ENCODE measurements at places on chromosomes 11 and 22.

DNA sequence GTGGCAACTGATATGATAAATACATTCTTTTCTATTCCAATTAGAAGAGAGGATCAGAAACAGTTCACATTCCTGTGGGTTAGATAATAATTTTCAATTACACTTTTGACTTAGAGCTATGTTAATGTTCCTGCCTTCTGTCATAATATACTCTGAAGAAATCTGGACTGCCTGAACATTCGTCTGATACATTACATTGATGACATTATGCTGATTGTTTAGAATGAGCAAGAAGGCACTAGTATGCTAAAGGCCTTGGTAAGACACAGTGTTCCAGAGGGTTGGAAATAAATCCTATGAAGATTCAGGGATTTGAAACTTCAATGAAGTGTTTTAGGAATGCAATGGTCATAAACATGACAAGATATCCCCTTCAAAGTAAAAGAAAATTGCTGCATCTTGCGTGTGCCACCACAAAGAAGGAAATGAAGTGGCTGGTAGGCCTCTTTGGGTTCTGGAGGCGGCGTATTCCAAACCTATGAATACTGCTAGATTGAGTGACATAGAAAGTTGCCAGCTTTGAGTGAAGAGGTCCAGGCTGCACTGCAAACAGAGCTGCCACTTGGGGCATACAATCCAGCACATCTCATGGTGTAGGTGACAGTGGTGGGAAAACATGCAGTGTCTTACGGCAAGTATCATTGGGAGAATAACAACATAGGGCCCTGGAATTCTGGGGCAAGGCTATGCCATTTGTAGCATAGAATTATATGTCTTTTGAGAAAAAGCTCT lies 21.2 kb upstream of the PDE3B start:
- no peak for DNase-seq

DNA sequence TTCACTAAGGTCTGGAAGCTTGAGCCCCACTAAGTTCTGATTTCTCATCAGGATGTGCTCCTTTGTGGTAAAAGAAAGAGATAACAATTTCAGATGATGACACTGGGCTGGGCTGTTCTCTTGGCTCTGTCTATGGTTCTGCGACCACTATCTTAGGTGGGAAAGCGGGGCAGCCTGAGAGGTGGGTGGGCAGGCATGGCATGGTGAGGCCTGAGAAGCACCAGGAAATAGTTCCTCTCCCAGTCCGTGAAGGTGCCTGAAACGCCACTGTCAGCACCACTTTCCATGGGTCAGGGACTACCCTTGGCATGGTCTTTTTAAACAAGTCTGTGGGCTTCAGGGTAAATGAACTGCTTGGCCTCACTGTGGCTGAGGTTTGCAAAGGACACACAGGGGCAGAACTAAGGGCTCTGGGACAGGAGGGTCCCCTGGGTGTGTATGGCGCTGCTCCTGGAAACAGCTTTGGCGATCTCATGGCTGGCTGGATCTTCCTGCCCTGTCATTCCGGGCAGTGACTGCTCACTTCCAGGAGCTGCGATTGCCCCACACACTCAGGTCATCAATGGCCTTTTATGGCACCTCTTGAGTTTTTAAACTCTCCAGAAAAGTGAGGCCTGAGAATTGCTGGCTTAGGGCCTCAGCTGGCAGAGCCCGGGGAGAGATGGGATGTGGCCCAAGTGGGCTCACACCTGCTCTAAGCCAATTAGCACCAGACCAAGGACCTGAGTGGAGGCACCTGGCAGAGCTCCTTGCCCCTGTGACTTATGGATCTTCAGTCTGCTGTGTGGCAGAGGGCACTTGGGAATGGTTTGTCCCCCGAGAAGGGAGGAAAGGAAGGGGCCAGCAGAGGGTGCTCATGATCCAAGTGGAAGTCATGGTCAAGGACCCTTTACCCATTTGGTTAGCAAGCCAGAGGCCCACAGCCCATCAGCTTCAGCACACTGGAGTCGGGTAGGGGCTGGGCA lies 55.6 kb upstream of the LYVE1 start:
- DNase-seq, result no peak

DNA sequence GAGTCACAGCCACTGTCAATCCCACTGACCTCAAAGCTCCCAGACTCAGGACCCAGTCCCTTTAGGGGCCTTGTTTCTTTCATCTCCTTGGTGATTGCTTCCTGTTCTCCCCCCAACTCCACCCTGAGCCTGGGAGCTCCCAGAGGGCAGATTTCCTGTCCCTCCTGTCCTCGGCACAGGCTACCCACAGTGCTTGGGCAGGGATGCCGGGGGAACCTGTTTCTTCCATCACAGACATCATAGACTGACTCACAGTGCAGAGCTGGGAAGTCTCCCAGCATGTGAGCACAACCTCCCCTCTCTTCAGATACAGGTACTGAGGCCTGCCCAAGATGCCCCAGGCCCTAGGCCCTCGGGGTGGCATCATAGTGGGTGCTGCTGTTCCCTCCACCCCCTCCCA lies 16.6 kb downstream of the TRIM29 start:
- DNase-seq, result no peak

DNA sequence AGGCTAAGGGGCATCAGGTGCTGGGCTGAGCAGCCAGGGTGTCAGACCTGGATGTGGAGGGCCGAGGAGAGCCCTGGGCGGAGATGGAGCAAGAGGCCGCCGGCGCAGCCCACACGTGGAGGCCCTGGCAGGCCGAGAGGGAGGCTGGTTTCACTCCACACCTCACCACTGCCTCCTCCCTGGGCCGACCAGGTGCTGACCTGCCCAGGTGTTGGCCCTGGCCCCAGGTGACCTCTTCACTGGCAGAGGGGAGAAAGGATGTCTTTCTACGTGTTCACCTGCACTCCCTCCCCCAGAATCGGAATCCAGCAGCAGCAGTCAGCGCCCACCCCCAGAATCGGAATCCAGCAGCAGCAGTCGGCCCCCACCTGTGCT lies 781 bp downstream of the ANO9 start:
- no peak for DNase-seq

DNA sequence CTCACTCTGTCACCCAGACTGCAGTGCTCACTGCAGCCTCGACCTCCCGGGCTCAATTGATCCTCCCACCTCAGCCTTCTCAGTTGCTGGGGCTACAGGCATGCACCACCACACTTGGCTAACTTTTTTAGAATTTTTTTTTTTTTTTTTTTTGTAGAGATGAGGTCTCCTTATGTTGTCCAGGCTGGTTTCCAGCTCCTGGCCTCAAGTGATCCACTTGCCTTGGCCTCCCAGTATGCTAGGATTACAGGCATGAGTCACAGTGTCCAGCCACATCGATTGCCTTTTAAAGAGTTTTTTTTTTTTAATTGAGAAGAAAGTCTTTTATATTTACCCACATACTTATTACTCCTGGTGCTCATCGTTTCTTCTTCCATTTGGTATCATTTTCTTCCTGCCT lies 30.0 kb downstream of the PARVG start:
- no peak for DNase-seq

GRCh38 chr11:96055706-96056387 lies 131.9 kb upstream of the MTMR2 start:
- no peak for DNase-seq

- DNase-seq, result no peak
Observed at GRCh38 chr11:83951521-83951920, 665.4 kb upstream of the CCDC90B start.

DNA sequence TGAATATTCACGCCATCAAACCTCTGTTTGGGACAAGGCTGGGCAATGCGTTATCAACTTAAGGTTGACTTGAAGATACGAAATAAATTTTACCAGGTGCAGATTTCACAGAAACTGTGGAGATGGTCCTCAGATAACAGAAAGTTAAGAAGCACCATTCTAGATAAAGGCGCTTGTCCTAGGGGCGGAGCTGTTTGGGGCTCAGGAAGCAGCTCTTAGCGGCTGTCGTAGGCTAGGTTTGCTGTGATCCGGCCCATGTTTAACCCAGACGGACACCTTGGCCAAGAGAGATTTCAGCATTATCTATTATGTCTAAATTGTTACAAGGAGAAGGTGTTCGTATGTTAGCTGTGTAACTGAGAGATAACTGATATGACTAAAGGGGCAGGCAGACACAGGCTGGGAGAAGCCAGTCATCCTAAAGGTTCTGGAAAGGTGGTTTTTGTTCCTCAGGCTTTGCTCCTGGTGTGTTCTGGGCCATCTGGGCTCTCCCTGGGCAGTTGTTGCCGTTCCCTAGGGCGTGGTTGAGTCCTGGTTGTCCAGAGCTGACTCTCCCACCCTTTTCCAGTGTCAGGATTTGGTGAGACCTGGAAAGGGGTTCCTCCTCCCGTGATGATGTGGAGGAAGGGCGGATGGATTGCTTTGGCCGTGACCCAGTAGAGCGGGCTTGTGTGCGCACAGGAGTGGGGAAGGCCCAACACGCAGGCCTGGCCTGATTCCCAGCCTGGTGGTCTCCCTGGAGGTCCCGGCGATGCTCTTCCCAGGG lies 25.8 kb downstream of the TPCN2 start:
- no peak for DNase-seq

GRCh38 chr11:123218451-123218850 lies 23.4 kb upstream of the CLMP start:
- no peak for DNase-seq

GRCh38 chr11:120128392-120129119 lies 9.4 kb downstream of the TRIM29 start:
- no peak for DNase-seq

GRCh38 chr22:39814899-39815298 lies 78.7 kb downstream of the ENTHD1 start:
- no peak for DNase-seq

DNA sequence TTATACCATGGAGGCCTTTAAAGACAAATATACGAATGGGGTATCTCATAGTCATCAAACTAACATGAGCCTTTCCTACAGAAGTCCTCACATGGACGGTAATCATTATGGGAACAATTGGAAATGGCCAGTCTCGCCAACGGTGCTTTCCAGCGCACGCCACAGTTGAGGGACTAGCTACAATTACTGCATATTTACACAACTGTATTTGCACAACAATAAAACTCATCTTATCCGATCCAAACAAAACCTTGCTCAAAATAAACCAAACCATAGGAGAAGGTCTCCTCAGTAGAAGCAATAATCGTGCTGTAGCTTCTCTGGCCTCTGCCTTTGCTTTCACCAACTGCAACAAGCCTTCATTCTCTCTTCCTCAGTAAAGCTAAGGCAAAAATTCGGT lies 5.9 kb downstream of the CADM1 start:
- DNase-seq, result no peak

DNA sequence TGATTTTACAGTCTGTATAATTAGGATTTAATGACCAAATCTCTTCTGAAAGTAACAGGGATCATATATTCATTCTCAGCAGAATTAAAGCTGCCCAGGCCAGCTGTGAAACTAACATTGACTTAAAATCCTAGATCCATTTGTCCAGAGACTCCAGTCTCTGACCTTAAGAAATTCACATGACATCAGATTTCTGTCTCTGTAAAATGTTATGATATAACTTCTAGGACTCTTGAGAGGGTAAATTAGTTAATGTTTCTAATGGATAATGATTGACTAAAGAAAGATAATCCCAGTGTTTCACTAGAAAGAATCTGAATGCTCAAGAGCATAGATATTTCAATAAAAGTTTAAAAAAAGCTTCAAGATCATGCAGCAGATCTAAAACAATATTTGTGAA lies 6.3 kb downstream of the NOX4 start:
- no peak for DNase-seq

DNA sequence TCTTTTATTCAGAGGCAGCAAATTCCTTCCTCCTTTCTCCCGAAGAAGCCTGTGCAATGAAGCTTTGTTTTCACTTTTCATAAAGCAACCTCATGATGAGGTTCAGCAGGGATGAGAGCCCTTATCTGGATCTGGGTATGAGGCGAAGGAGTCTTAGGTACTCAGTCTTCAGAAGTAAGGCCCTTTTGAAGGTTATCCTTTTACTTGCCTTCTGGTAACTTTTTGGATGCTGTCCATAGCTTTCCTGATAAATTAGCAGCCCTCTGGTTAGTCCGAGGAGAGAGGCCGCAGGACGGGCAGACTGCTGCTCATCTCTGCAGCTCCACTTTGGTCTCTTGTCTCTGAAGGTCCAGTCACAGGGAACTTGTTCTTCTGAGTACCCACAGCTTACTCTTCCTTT lies 1.1 kb downstream of the TRIM22 start:
- no peak for DNase-seq

GRCh38 chr11:6233984-6234386 lies 451 bp downstream of the FHIP1B start:
- no peak for DNase-seq

GRCh38 chr11:95078526-95078925 lies 11.1 kb upstream of the ENDOD1 start:
- DNase-seq, result no peak

GRCh38 chr22:24768537-24769374 lies 5.8 kb downstream of the PIWIL3 start:
- DNase-seq, result no peak

- peak; percentile 30 for DNase-seq
Observed at GRCh38 chr11:96388891-96389719, 607 bp downstream of the CCDC82 start.

- DNase-seq, result no peak
Observed at GRCh38 chr11:79438631-79439409, 2.0 kb downstream of the TENM4 start.

DNA sequence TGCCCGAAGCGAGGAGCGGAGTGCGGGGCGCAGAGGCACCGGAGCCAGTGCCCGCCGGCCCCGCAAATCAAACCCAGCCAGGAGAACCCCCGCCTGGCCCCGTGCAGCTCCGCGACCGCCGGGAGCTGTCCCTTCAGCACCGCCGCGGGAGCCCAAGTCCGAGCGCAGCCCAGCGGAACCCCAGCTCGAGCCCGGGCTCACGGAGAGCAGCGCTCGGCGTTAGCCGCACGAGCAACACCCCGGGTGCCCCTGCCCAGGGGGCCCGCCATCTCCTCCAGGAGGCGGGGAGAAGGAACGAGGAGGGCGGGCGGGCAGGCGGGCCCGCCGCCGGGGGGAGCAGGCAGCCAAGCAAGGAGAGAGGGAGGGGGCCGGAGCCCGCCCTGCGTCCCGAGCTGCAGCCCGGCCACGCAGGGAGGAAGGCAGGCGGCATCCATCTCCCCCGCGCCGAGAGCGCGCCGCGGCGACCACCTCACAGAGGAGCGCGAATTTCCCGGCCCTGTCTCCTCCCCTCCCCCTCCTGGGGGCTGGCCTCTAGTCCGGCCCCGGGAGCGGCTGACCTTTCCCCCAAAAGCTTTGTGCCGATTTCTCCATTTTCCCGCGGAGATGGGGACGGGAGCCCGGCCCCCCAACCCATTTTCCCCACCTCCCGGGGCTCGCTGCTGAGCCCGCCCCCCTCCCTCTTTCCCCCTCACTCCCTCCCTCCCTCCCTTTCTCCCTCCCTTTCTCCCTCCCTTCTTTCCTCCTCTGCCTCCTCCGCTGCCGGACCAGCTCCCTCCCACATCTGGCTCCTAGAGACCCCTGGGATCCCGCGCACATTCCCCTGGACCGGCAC lies 621 bp downstream of the KCNC1 start:
- no peak for DNase-seq

DNA sequence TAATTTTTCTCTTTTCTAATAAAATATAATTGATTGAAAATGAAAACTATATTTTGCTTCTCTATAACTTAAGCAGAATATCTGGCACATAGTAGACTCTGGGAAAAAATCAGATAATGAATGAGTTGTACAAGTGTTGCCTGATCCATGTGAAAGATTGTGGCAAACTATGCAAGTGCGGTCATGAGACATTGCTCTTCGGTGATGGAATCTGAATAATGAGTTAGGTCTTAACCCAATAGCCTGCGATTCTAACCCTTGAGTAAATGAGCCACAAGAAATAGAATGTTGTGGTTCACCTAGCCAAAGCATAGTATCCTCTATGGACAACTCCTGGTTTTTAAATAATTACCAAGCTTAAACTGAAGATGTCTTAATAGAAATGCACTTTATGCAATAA lies 333.7 kb upstream of the LUZP2 start:
- no peak for DNase-seq

Measured in anterior cingulate cortex (tissue), 58 donors.